M059J (cell line): ENCODE measurements at places on chromosomes 1 and 21. TPM values are rescaled to one million over a fixed set of nuclear protein-coding genes. Genes with fewer than 3 reads are reported as not detected.

OR2T27 gene
- total RNA-seq = not detected in 2 replicates

LMX1A gene
- total RNA-seq = not detected in 2 replicates

FMO3 gene
- 0.10 TPM in 1 of 2 replicates, not detected in the other for total RNA-seq

C1orf87 gene
- total RNA-seq = not detected in 2 replicates

KIF26B gene
- total RNA-seq = 0.22 and 1.1 TPM in 2 replicates

KCNQ4 gene
- 0.05 TPM in 1 of 2 replicates, not detected in the other for total RNA-seq

DCST1 gene
- total RNA-seq = not detected in 2 replicates

ERRFI1 gene
- 127 and 146 TPM in 2 replicates for total RNA-seq

SPRR4 gene
- total RNA-seq = not detected in 2 replicates

CNR2 gene
- not detected in 2 replicates for total RNA-seq

AKR7A3 gene
- 0.37 TPM in 1 of 2 replicates, not detected in the other for total RNA-seq

CFAP141 gene
- not detected in 2 replicates for total RNA-seq

RAB7B gene
- 0.44 and 0.69 TPM in 2 replicates for total RNA-seq

AMY1A gene
- total RNA-seq = not detected in 2 replicates

BARHL2 gene
- total RNA-seq = not detected in 2 replicates

CELA2A gene
- not detected in 2 replicates for total RNA-seq

PIGP gene
- total RNA-seq = 46.5 and 67.0 TPM in 2 replicates

LCK gene
- total RNA-seq = 0.12 TPM in 1 of 2 replicates, not detected in the other

LAX1 gene
- total RNA-seq = not detected in 2 replicates

SDC3 gene
- total RNA-seq = 17.1 and 49.2 TPM in 2 replicates

CRP gene
- not detected in 2 replicates for total RNA-seq

CTSK gene
- total RNA-seq = 1.7 and 2.1 TPM in 2 replicates

LCE1C gene
- not detected in 2 replicates for total RNA-seq

BATF3 gene
- 3.3 and 3.7 TPM in 2 replicates for total RNA-seq

TARBP1 gene
- 17.1 and 27.3 TPM in 2 replicates for total RNA-seq

PRXL2B gene
- 12.9 and 17.2 TPM in 2 replicates for total RNA-seq

RNU11 gene
- not detected in 2 replicates for total RNA-seq

BEND5 gene
- 0.39 TPM in 1 of 2 replicates, not detected in the other for total RNA-seq

PHGDH gene
- total RNA-seq = 35.5 and 52.1 TPM in 2 replicates

EIF4G3 gene
- total RNA-seq = 32.2 and 57.2 TPM in 2 replicates

AUNIP gene
- 7.1 and 9.1 TPM in 2 replicates for total RNA-seq

BSDC1 gene
- total RNA-seq = 86.0 and 91.7 TPM in 2 replicates

CD1C gene
- total RNA-seq = not detected in 2 replicates

DSCAM gene
- total RNA-seq = not detected in 2 replicates

RNU1-4 gene
- total RNA-seq = not detected in 2 replicates
